Activated CD4-positive, alpha-beta T cell treated with anti-CD3 and anti-CD28 coated beads for 4 hours (primary cell): ENCODE measurements at places on chromosomes 1 and 21.

DNA sequence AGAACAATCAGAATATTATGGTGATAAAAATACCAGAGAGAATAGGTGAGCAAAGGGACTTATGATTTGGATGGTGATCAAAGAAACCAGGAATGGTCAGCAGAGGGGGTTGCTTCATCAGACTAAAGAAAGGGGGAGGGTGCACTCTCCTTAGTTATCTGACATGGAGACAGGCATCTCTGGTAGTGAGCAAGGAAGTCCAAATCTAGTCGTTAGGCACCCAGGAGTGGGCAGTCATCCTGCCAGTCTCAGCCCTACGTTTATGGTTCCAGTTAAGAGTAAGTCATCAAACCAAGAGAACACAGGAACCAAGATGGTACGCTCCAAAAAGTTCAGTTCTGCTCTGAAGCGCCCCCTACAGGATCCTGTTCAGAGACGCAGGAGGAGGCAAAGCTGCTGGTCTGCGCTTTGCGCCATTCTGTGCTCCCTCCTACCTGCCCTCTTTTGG, 28.6 kb downstream of the EBNA1BP2 start:
- no peak for DNase-seq

DNA sequence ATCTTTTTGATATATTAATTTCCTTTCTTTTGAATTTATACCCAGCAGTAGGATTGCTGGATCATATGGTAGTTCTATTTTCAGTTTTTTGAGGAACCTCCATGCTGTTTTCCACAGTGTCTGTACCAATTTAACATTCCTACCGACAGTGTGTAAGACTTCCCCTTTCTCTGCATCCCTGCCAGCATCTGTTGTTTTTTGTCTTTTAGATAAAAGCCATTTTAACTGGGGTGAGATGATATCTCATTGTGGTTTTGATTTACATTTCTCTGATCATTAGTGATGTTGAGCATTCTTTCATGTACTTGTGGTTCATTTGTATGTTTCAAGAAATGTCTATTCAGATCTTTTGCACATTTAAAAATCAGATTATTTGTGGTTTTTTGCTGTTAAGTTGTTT, 62.4 kb upstream of the STUM start:
- DNase-seq, result no peak

- DNase-seq, result no peak
These were observed 32.2 kb upstream of the CA6 start for GRCh38 chr1:8913457-8913856.

DNA sequence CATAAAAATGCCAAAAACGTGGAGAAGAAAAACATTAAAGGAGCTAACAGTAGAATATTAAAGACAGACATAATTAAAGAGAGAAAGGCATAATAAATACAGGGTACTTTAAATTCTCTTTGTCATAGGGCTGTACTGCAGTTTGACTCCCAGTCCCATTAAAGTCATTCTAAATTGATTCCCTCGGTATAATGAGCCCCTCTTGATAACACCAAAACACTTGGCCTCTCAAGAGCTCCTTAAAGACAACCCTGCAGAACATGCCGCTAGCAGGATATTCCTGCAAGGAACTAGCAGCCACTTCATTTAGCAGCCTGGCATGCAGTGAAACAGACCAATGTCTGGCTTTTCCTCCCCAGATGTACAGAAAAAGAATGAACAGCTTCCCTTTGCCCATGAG, 273.8 kb upstream of the ESRRG start:
- DNase-seq, result no peak

GRCh38 chr1:192810253-192810880, 1.5 kb downstream of the RGS2 start:
- no peak for DNase-seq

GRCh38 chr1:5005171-5005570, 350.8 kb downstream of the AJAP1 start:
- DNase-seq, result no peak

DNA sequence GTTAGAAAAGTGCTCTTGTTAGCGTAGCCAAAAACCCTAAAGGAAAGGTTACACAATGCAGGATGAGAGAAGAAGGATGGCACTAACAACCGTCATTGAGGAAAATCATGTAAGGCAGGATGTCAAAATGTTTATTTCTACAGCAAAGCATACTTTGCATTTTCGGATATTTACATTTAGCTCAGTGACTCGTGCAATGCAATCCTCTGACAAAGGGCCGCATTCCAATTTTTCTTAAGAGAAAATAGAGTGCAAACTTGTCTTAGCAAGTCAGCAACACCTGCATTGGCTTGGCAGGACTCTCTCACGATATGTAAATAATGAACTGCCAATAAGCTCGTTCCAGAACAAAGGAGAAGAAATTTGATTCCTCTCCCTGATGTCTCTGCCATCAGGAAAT, 33.3 kb downstream of the TIAM1 start:
- no peak for DNase-seq

GRCh38 chr21:38914528-38915293, 109.0 kb downstream of the ETS2 start:
- no peak for DNase-seq

DNA sequence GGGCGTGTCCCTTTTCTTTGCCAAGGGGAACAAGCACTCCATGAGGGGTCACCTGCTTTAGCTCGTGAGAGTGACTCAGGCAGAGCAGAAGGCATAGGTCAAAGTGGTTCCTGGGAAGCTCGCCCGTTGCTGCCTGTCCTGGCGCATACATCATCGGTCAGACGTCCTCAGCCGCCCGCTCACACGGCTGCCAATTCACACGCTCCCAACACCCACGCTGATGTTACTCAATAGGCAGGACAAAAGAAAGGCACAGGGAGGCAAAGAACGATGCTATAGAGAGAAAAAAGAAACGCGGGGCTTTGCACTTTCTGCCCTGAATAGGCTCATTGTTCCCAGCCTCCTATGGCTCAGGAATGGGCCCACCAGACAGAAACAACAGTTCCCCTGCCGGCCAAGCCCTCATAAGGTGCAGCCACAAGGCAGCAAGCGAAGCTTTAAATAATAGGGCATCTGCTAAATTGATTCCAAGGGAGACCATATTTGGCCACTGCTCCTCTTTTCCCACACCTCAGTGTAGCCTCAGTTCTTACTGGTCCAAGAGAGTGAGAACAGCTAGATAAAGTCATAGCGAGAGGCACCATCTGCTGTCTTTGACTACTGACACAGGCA, 38.7 kb downstream of the VTCN1 start:
- DNase-seq, result no peak

GRCh38 chr21:34992736-34993398, 56.2 kb downstream of the RUNX1 start:
- no peak for DNase-seq

- no peak for DNase-seq
These were observed 36.4 kb downstream of the RXRG start for GRCh38 chr1:165408518-165408917.

- no peak for DNase-seq
These were observed 81.7 kb upstream of the ADAM30 start for GRCh38 chr1:119978018-119978505.

DNA sequence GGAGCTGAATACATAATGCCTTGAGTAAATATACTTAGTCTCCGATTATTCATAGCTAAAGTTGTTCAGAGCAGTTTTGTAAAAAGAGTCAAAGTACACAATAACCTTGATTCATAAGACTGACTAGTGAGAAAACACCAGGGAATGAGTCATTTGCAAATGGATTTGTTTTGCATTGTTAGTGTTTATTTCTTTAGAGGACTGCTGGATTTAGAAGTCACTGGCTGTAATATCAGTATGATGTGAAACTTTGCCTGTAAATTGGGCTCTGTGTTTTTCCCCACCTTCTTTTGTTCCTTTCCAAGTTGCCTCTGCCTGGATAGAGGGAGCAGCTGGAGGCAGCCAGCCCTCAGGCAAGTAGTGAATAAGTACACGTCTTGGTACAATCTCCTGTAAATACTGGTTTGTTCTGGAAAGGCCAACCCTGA, 474.7 kb downstream of the NUF2 start:
- DNase-seq, result no peak

- no peak for DNase-seq
These were observed 6.7 kb upstream of the SH2D2A start for GRCh38 chr1:156823210-156823790.

- DNase-seq, result no peak
These were observed 173.4 kb downstream of the TOMM20 start for GRCh38 chr1:234955107-234955731.

- DNase-seq, result no peak
These were observed 91.0 kb downstream of the KCNT2 start for GRCh38 chr1:196517193-196517592.

DNA sequence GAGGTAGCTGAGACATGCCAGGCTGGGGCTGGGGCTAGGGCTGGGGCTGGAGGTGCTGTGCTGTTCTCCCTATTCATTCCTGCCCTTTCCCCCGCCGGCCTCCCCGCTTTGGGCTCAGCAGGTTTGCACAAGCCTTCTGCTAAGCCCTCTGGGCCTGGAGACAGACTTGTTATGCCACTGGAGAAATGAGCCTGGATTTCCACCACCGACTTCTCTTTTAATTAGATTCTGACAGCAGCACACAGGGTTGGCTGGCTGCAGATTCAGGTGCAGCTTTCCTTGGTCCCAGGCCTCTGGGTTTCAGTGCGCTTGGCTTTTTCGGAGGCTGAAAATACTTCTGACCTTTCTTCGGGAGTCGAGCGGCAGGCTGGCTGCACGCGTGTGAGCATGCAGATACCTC, 71.5 kb upstream of the ACTL8 start:
- no peak for DNase-seq

DNA sequence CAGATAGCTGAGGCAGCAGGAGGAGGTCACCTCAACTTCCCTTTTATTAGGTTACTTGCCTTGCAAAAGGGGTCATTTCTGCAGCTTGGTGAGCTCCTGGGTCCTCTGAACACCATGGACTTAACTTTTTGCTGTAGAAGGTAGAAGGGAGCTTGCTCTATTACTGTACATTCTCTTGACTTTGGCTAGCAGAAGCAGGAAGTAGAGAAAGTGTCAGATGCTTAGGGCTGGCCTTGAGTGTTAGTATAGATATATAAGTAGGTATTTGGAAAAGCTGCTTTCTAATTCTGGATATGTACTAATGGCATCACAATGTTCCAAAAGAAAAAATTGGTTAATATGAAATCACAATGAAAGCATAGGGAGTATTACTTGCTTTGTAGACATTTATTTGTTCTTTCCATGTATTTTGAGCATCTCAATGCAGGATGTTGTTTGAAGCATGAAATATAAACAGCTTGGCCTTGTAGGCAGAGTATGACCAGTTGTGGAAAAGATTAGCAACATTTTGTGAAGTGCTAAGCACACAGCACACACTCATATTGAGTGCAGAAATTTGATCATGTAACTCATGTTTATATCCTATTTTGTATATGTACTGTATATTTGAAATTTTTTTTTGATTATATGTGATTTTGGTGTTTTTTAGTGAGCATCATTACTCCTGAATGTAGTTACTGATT, 108.8 kb downstream of the DYRK1A start:
- DNase-seq, result no peak

DNA sequence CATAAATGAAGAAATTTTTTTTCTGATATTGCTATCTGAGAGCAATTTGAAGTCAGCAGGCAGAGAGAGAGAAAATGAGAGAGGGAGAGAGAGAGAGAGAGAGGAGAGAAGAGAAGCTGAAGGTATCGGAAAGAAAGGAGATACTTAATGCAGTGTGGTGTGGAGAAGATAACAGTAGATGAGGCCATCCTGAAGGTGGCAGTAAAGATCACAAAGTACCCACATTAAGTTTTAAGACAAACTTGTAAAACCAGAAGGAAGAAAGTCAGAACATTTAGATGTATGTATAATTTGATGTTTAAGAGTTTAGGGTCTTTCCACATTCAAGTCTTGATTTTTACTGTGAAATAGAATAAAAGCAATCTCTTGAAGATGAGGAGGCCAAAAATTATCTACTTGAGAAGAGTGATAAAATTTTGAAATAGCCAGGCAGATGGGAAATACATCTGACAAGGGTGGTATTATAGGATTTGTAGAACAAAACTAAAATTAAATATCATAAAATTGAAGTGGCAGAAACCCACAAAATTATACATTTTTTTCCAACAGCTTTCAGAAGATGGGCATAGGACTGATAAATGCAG, 1753.4 kb downstream of the MRPL39 start:
- no peak for DNase-seq

DNA sequence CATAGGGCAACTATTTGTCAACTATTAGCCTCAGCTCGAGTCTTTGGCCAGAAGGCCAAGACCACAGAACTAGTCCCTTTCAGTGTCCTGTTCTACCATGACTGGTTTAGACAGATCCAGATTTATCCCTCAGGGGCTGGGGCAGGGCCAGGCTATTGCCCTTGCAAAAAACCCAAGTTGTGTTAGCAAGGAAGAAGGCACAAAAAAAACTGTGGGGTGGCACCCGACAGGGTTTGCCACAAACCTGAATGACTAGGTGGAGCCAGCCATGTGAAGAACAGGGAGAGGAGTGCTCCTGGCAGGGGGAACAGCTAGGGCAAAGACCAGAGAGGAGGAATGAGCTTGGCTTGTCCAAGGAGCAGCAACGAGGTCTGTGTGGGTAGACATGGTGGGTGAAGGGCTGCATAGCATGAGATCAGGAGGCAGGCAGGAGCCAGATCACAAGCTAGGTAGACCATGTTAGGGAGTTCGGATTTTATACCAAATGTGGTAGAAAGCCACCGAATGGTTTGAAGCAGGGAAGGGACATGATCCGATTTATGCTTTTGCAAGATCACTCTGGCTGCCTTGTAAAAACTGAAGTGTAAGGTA, 4.3 kb downstream of the DCST1 start:
- DNase-seq, result no peak

DNA sequence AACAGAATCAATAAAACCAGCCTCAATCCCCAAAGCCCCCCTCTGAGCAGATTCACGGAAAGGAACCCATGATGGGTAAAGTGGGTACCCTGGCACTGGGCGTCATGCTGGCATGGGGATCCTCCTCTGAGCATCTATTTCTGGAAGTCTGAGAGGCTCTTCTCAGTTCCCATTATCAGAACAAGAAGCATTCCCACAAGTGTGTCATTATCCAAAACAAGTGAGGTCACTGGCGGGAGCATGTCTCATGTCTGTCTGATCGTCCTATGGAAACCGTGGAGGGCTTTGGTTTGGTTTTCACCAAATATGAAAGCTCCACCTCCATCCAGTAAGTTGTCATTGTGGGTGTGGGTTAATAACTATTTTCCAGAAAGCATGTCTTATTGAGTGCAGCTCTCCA, 70.7 kb downstream of the PGM1 start:
- DNase-seq, result no peak

GRCh38 chr1:178434360-178434759, 62.4 kb downstream of the CLEC20A start:
- DNase-seq, result no peak
